ENCODE measurements at places on chromosomes 16 and 17. TPM values are rescaled to one million over a fixed set of nuclear protein-coding genes. Genes with fewer than 3 reads are reported as not detected.
A peak's percentile ranks its signal among the peaks of the same experiment; 100 is the strongest.

The ZG16 gene
- not detected for total RNA-seq

The MAP2K6 gene
- total RNA-seq: 32.5 TPM

The KRT12 gene
- total RNA-seq: not detected

The CDRT15 gene
- not detected for total RNA-seq

The TEKT1 gene
- total RNA-seq: 18.6 TPM

The HLF gene
- total RNA-seq: 35.6 TPM

The SECTM1 gene
- total RNA-seq: 7.4 TPM

The C17orf50 gene
- not detected for total RNA-seq

The ASPA gene
- total RNA-seq: 27.2 TPM

The SOST gene
- 0.17 TPM for total RNA-seq

The SDK2 gene
- total RNA-seq: 12.6 TPM

- no peaks in the 10 kb centered on the region for H3K27me3 ChIP-seq
- DNase-seq: no peak
- peak overlapping the region; percentile 10 for H3K27ac ChIP-seq
- no peaks in the 10 kb centered on the region for H3K4me1 ChIP-seq
- no peak overlapping the region for H3K4me3 ChIP-seq
- H3K36me3 ChIP-seq: no peaks in the 10 kb centered on the region
Observed at GRCh38 chr17:14471052-14471451, 170.2 kb downstream of the HS3ST3B1 start.

- no peak overlapping the region for H3K27ac ChIP-seq
- no peaks in the 10 kb centered on the region for H3K36me3 ChIP-seq
- no peak overlapping the region for H3K4me3 ChIP-seq
- no peaks in the 10 kb centered on the region for H3K27me3 ChIP-seq
- no peaks in the 10 kb centered on the region for H3K4me1 ChIP-seq
Observed at GRCh38 chr16:56041556-56042140, 149.6 kb upstream of the GNAO1 start.

DNA sequence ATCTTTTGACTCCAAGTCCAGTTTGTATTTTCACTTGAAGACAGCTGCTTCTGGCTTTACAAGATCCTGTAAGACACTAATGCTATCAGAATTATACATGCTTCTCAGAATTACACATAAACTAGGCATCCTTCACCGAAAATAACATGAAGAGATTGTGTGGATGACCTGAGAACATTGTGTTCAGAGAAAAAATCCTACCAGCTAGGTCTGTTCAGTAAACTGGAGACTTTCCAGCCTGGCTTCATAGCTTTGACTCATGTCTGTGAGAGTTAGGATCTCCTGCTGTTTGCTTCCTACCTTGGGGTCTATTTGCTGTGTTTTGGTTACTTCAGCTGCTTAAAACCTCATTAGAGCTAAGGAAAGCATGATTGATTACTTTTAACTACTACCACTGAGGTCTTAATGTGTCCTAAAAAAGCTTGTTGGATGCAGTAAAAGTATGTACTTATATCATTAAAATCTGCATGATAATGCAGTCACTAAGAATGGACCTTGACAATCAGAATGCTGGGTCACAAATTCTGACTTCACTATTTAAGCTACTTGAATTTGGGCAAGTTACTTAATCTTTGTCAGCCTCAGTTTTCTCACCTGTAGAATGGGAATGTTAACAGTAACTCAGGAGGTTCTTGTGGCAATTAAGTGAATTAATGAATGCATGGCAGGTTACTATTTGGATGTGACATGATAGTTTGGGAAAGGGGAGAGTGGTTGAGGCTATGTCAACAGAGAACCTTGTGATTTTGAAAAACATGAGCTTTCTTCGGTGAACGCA is 8.0 kb upstream of the MYH13 start:
- no peak overlapping the region for H3K27ac ChIP-seq
- H3K27me3 ChIP-seq: no peaks in the 10 kb centered on the region
- no peak for DNase-seq
- no peaks in the 10 kb centered on the region for H3K36me3 ChIP-seq

DNA sequence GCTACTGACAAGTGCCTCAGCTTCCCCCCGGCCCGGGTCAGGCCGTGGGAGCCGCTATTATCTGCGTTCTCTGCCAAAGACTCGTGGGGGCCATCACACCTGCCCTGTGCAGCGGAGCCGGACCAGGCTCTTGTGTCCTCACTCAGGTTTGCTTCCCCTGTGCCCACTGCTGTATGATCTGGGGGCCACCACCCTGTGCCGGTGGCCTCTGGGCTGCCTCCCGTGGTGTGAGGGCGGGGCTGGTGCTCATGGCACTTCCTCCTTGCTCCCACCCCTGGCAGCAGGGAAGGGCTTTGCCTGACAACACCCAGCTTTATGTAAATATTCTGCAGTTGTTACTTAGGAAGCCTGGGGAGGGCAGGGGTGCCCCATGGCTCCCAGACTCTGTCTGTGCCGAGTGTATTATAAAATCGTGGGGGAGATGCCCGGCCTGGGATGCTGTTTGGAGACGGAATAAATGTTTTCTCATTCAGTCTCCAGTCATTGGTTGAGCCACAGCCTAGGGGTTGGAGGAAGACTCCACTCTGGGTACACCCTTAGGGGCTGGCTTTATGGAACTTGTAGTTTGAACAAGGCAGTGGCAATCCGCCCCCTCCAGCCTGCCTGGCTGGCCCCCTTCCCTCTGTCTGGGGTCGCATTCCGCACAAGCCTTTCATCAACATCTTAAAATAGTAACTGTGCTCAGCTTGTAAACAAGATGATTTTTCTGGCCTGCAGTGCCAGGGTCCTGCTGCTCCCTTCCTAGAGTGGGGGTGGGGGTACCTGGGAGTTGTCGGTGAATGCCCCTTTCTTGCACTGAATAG is 4.1 kb downstream of the SYNGR2 start:
- H3K27ac ChIP-seq: peak overlapping the region; percentile 7
- no peak overlapping the region for H3K4me3 ChIP-seq
- H3K36me3 ChIP-seq: peaks cover 53% of the 10 kb centered on the region

- H3K4me3 ChIP-seq: no peak overlapping the region
- no peaks in the 10 kb centered on the region for H3K27me3 ChIP-seq
- H3K36me3 ChIP-seq: no peaks in the 10 kb centered on the region
- no peak for DNase-seq
- no peak overlapping the region for H3K27ac ChIP-seq
- no peaks in the 10 kb centered on the region for H3K4me1 ChIP-seq
Observed at GRCh38 chr16:25040543-25040942, 25.4 kb upstream of the ARHGAP17 start.

GRCh38 chr16:89921702-89922476 is 1.3 kb upstream of the TUBB3 start:
- peak overlapping the region; percentile 86 for H3K27ac ChIP-seq
- H3K4me1 ChIP-seq: peaks cover 90% of the 10 kb centered on the region
- H3K4me3 ChIP-seq: peak overlapping the region; percentile 77
- no peak for DNase-seq

- DNase-seq: no peak
- H3K27me3 ChIP-seq: no peaks in the 10 kb centered on the region
- no peaks in the 10 kb centered on the region for H3K4me1 ChIP-seq
- no peak overlapping the region for H3K4me3 ChIP-seq
- H3K27ac ChIP-seq: no peak overlapping the region
- H3K36me3 ChIP-seq: no peaks in the 10 kb centered on the region
Observed at GRCh38 chr16:56013962-56014552, 138.9 kb upstream of the CES5A start.

GRCh38 chr16:19704321-19705145 is 13.5 kb downstream of the KNOP1 start:
- H3K36me3 ChIP-seq: peaks cover 79% of the 10 kb centered on the region
- H3K4me1 ChIP-seq: peaks cover 4% of the 10 kb centered on the region
- no peak overlapping the region for H3K4me3 ChIP-seq
- no peak overlapping the region for H3K27ac ChIP-seq
- no peak for DNase-seq

- DNase-seq: no peak
- H3K27ac ChIP-seq: no peak overlapping the region
- no peaks in the 10 kb centered on the region for H3K36me3 ChIP-seq
- peaks cover 15% of the 10 kb centered on the region for H3K4me1 ChIP-seq
- H3K27me3 ChIP-seq: no peaks in the 10 kb centered on the region
- H3K4me3 ChIP-seq: no peak overlapping the region
Observed at GRCh38 chr16:56601325-56601724, 7.1 kb upstream of the MT2A start.

- DNase-seq: no peak
- H3K27ac ChIP-seq: no peak overlapping the region
- no peaks in the 10 kb centered on the region for H3K4me1 ChIP-seq
Observed at GRCh38 chr16:11651796-11652195, 16.5 kb upstream of the SNN start.

DNA sequence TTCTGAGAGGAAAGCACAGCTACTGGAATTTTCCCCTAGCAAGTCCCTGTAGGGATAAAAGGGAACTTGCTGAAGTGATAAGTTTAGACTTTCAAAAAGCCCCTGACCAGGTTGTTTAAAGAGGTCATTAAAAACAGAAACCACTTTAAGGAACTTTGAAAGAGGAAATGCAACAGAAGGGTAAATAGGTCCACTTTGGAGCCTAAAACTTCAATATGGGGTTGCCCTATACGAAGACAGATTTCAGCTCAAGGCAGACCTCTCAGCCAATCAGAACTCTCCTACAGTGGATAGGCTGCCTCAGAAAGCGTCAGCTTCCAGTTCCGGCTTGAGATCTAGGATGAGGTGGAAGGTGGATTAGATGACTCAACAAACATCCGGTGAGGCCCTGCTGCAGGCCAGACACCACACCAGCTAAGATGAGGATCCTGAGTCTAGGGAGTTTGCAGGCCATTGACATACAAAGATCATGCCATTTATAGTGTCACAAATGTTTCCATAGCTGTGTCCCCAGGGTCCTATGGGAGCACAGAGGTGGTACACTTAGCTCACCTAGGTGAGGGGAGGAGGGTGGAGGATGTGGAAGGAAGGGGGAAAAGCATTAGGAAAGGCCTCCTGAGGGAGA is 7.9 kb upstream of the MFSD6L start:
- H3K36me3 ChIP-seq: no peaks in the 10 kb centered on the region
- H3K27me3 ChIP-seq: no peaks in the 10 kb centered on the region
- no peaks in the 10 kb centered on the region for H3K4me1 ChIP-seq
- no peak overlapping the region for H3K27ac ChIP-seq
- no peak overlapping the region for H3K4me3 ChIP-seq
- no peak for DNase-seq

- peak within 1 kb of the TSS; percentile 77 for H3K4me3 ChIP-seq
- DNase-seq: peak; percentile 96
- H3K36me3 ChIP-seq: peaks cover 24% of the 10 kb centered on the region
- H3K27ac ChIP-seq: peak within 1 kb of the TSS; percentile 90
- H3K27me3 ChIP-seq: no peaks in the 10 kb centered on the region
Observed at GRCh38 chr17:43778337-43779144, at the start of gene DUSP3. DUSP3 (minus strand) TSS chr17:43778977; CDS start chr17:43778924, 53 bp downstream.

DNA sequence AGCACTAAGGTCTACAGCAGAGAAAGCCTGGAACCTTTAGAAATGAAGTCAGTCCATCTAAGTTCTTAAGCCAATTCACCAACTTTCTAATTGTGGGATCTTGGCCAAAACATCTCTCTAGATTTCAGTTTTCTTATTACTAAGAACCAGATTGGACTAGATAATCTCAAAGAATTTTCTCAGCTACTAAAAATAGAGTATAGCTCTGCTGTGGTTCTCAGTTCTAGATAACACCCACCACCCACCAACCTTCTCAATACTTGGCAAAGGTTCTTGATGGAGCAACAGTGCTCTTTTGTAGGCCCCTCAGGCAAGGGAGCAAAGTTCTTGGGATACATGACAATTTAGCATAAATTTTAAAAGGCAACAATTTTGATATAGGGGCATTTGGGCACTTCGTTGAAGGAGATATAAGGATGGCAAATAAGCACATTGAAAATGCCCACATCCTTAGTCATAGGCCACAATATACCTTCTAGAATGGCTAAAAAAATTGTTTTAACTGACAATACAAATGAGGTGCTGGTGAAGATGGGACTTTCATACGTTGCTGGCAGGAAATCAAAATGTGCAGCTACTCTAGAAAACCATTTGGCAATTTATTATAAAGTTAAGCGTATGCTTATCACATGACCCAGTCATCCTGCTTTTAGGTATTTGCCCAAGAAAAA is 74.4 kb upstream of the TMEM132E start:
- H3K27me3 ChIP-seq: peaks cover 24% of the 10 kb centered on the region
- DNase-seq: no peak
- H3K4me3 ChIP-seq: no peak overlapping the region
- H3K4me1 ChIP-seq: peaks cover 2% of the 10 kb centered on the region
- H3K36me3 ChIP-seq: no peaks in the 10 kb centered on the region

- no peak overlapping the region for H3K4me3 ChIP-seq
- no peaks in the 10 kb centered on the region for H3K36me3 ChIP-seq
- no peaks in the 10 kb centered on the region for H3K27me3 ChIP-seq
- DNase-seq: no peak
- H3K4me1 ChIP-seq: peaks cover 23% of the 10 kb centered on the region
Observed at GRCh38 chr16:17303101-17303500, 167.7 kb downstream of the XYLT1 start.

DNA sequence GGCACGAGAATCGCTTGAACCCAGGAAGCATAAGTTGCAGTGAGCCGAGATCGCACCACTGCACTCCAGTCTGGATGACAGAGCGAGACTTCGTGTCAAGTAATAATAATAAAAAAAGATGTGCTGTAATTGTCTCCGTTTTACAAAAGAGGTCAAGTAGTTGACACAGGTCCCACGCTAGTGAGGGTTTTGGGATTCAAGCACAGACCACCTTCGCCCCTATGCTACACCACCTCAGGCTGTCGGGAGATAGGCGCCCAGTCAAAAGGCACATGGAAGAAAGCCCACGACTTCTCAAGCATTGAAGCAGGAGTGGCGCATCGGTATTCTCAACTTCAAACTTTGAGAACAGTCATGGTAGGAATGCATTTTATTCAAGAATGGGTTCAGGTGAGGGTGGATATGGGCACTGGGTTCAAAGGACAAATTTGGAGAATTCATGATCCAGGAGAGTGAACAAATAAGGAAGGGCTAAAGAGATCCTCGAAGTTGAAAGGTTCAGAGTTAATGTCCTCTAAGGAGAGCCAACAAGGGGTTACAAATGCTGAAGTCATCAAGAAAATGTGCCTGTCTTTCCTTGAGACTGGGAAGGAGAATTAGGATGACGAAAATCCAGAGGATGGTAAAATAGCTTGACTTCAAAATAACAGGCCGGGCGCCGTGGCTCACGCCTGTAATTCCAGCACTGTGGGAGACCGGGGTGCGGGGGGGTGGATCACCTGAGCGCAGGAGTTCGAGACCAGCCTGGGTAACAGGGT is 1.4 kb upstream of the AMZ2 start:
- no peak for DNase-seq
- no peak overlapping the region for H3K4me3 ChIP-seq
- no peaks in the 10 kb centered on the region for H3K27me3 ChIP-seq
- peaks cover 2% of the 10 kb centered on the region for H3K36me3 ChIP-seq
- H3K4me1 ChIP-seq: peaks cover 19% of the 10 kb centered on the region

- H3K4me1 ChIP-seq: no peaks in the 10 kb centered on the region
- no peak overlapping the region for H3K27ac ChIP-seq
- no peaks in the 10 kb centered on the region for H3K27me3 ChIP-seq
- H3K4me3 ChIP-seq: no peak overlapping the region
- DNase-seq: no peak
Observed at GRCh38 chr16:3389663-3390338, 11.0 kb downstream of the ZSCAN32 start.

GRCh38 chr17:83190601-83191387 is 111.4 kb downstream of the METRNL start:
- no peaks in the 10 kb centered on the region for H3K27me3 ChIP-seq
- no peak for DNase-seq
- no peaks in the 10 kb centered on the region for H3K36me3 ChIP-seq
